HTR-8/SVneo (cell line): ENCODE measurements at places on chromosomes 16 and 17.

DNA sequence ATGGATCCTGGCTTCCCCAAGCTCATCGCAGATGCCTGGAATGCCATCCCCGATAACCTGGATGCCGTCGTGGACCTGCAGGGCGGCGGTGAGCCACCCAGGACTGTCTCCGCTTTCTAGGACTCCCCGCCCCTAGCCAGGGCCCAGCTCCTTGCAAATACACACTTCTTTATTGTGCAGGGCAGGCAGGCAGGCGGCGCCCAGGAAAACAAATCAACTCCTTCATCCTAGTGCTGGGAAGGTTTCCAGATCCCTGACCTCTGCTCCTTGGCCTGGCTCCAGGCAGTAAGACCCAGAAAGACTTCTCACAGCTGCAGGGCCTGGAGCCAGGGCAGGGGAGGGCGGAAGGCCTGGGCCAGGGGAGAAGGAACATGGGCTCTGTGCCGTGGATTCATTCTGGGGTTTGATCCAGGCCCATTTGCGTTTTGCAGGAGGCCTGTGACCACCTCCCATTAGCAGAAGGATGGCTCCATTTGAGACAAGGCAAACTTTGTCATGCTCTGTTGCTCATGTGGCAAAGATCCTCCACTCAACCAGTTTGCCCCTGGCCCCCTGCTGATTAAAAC is 6.0 kb upstream of the LPCAT2 start:
- peak; percentile 78 for DNase-seq

DNA sequence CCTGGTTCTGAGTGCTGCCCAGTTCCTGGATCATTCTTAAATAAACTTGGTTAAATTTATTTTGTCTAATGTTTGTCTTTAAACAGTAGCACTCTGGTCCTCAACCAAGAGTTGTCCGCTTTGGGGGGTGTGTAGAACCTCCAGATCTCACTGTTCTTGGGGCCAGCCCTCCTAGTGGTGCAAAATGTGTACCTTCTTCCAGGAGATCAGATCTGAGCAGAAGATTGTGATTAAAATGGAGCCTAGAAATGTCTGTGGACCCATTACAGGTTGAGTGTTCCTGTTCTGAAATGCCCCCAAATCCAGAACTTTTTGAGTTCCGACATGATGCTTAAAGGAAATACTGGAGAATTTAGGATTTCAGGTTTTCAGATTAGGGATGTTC is 46.0 kb upstream of the CLEC18A start:
- DNase-seq = no peak

- no peak for DNase-seq
These were observed 3.8 kb upstream of the TBKBP1 start for GRCh38 chr17:47690121-47690520.

DNA sequence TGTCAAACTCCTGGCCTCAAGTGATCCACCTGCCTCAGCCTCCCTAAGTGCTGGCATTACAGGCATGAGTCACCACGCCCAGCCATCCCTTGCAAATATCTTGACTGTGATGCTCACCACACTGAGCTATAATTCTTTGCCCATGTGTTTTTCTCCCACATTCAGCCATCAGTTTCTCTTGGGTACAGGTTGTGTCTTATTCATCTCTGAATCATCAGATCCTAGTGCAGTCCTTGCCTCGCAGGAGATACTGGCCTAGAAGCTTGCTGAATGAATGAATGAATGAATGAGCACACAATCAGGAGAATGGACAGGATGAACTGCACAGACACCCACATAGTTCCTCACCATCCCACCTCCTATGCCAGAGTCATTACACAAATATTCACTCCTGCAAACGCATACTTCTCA is 24.4 kb upstream of the ETV4 start:
- DNase-seq = peak; percentile 65
